Activated T-cell treated with anti-CD3 and anti-CD28 coated beads for 48 hours (primary cell): ENCODE measurements at places on chromosomes 7 and 10.
A peak's percentile ranks its signal among the peaks of the same experiment; 100 is the strongest.

- no peak for DNase-seq
These were observed 48.6 kb downstream of the GTF2IRD1 start for GRCh38 chr7:74502216-74502891.

DNA sequence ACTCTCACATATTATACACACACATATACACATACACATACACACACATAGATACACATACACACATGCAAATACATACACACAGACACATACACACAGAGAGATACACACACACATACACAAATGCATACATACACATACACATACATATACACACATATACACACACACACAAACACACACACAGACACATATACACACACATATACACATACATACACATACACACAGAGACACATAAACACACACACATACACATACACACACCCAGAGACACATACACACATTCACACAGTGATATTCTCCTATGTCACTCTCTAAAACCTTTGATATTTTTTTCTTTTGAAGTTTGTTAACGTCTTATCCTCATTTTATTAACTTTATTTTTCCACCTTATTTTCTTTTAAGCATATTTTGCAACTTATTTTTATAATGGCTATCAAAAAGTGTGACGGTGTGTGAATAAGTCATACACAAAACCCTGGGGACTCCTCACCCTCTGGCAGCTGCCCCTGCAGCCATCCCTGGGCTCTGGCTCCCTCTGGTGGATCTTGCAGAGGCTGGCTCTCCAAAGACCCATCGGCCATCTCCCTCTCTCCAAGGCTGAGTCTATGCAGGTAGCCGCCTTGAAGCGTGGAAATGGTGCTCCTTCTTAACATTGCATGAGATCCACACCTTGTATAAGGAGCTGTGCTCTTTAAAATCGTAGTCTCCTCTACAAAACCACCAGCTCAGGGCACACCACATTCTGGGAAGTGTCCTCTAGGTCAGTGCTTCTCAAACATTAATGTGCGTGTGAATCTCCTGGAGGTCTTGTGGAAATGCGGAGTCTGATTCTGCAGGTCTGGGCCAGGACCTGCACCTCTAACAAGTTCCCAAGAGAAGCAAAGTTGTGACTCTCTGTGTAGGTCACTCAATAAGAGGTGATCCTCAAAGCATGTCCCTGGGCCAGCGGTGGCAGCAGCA lies 4.1 kb upstream of the C10orf120 start:
- peak; percentile 53 for DNase-seq

DNA sequence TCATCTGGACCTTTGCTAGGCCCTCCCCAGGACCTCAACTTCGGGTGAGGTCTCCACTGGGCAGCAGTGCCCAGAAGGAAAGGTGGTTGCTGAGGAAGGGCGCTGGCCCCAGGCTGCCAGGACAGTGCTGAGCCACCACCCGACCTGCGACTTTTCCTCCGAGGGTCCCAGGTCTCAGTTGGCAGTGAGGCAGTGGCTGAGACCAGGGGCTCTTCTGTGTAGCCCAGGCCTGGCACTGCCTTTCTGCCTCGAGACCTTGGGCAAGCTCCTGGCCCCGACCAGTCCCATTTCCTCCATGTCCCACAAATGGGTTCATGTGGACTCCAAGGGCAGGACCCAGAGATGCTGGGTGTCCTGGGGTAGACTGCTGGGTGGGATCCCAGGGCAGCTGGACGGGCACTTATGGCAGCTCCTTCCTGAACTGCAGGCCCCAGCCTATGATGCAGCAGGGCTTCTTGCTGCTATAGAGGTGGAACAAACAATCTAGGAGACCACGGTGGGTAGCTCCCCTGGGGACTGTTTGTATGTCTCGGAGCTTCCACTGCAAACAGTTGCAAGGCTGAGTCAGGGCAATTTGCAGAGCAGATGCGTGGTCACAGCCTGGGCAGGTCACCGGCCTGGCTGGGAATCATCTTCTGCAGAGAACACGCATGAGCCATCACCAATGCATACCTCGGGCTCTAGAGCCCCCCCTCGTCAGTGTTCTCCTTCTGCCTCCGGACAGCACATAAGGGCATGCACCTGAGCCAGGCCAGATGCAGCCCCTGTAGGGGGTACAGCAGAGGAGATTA lies 17.9 kb upstream of the LRRC18 start:
- DNase-seq: no peak

DNA sequence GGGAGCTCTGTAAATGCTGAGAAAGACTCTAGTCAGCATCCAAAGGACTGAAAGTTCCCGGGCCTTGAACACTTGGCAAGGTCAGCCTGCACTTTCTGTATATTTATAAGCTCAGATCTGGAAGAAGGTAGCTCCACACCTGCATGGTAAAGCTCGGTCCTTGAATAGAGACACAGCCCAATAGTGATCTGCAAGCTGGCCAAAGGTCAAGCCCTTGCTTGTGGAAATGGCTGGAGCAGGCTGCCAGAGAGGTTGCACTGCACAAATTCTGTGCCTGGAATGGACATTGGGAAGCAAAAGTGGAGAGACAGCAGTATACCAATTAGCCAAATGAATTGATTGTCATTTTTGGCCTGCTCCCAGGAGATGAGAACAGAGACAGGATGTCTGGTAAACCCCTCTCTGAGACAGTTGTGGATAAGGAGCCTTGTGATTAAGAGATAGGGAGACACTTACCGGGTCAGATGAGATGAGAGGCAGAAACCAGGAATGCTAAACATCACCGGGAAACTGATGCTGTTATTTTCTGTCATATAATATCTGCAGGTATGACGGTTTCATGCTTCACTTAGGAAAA lies 8.0 kb upstream of the FRA10AC1 start:
- DNase-seq: no peak

GRCh38 chr10:104334561-104334960 lies 3.7 kb downstream of the ITPRIP start:
- DNase-seq: no peak

GRCh38 chr7:102275123-102275703 lies 11.5 kb upstream of the SH2B2 start:
- no peak for DNase-seq

GRCh38 chr10:103851261-103851660 lies 4.1 kb downstream of the SH3PXD2A start:
- DNase-seq: no peak

DNA sequence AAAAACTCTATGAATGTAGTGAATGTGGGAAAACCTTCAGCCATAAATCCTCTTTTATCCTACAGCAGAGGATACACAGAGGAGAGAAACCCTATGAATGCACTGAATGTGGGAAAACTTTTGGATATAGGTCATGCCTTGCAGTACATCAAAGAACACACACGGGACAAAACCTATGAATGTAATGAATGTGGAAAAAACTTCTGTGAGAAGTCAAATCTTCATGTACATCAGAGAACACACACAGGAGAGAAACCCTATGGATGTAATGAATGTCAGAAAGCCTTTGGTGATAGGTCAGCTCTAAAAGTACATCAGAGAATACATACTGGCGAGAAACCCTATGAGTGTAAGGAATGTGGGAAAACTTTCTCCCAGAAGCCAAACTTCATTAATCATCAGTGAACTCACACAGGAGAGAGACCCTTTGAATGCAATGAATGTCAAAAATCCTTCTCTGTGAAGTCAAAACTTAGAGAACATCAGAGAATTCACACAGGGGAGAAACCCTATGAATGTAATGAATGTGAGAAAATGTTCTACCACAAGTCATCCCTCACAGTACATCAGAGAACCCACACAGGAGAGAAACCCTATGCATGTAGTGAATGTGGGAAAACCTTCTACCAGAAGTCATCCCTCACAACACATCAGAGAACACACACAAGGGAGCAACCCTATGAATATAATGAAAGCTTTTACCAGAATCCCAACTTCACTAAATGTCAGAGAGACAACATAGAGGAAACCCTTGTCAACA lies 45.6 kb downstream of the ZNF487 start:
- DNase-seq: no peak

GRCh38 chr7:89027781-89028180 lies 232.2 kb upstream of the TEX47 start:
- DNase-seq: no peak
